Stomach (tissue), 19 donors: ENCODE measurements at places on chromosomes 16 and 17. TPM values are rescaled to one million over a fixed set of nuclear protein-coding genes. Genes with fewer than 3 reads are reported as not detected.

Gene TRAF4
- 167 TPM for total RNA-seq

Gene ABI3
- 1.3 TPM for total RNA-seq

Gene NME2
- total RNA-seq = 311 TPM

Gene RSKR
- 9.7 TPM for total RNA-seq

Gene GLTPD2
- not detected for total RNA-seq

Gene KRTAP3-1
- not detected for total RNA-seq

Gene CLEC18C
- not detected for total RNA-seq

Gene TBC1D3G
- not detected for total RNA-seq

Gene KRTAP4-5
- not detected for total RNA-seq

Gene KCNJ12
- total RNA-seq = 10.5 TPM

Gene KRTAP2-2
- not detected for total RNA-seq

Gene DCXR
- 100.0 TPM for total RNA-seq

Gene JPT1
- total RNA-seq = 96.8 TPM

Gene TEX2
- total RNA-seq = 17.5 TPM

Gene TBX21
- 0.29 TPM for total RNA-seq

Gene PRSS33
- not detected for total RNA-seq

Gene DPEP3
- total RNA-seq = not detected

Gene TP53TG3C
- total RNA-seq = not detected

Gene YPEL3
- 54.0 TPM for total RNA-seq

Gene CAPN15
- total RNA-seq = 83.5 TPM

Gene NTN3
- total RNA-seq = not detected

DNA sequence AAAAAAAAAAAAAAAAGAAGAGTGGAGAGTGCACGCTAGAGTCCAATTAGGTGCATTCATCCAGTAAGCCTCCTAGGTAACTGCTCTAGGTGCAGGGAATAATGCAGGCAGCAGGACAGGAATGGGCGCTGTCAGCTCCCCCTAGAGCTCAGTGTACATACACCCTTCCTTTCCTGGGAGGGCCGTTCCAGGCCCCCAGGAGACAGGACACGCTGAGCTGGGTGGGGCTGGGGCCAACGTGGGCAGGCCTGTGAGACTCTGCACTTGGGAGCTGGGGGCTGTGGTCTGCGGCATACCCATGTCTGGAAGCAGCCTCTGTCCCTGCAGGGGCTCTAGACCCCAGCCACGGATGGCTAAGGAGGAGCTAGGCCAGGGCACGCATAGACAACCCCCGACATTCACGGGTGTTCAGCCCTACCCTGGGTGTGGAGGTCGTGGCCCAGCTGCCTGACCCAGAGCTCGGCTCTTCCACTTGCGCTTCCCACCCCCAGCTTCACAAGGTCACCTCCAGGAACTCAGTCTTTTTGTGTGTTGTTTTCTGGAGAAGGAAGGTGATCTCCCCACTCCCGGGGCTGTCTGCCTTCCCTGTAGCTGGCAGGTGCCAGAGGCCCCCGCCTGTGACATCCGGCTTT is 1.0 kb upstream of the ANTKMT start:
- DNase-seq = no peak

DNA sequence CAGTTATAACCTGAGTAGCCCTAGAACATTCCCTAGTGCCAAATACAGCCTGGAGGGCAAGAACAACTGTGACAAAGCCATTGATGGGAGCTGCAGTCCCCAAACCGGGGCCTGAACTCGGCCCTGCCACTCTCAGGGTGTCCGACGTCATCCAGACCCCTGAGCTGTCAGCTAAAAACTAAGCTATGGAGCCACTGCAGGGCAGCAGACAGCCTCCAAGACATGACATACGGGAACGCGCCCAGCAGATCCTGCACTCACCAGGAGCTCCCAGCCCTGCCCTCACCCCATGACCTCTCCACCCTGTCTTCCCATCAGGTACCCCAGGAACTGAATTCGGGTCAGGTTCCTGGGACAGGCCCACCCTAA is 28.4 kb downstream of the KDM8 start:
- no peak for DNase-seq

GRCh38 chr17:7083592-7083991 is 3.5 kb upstream of the CLEC10A start:
- DNase-seq = no peak

DNA sequence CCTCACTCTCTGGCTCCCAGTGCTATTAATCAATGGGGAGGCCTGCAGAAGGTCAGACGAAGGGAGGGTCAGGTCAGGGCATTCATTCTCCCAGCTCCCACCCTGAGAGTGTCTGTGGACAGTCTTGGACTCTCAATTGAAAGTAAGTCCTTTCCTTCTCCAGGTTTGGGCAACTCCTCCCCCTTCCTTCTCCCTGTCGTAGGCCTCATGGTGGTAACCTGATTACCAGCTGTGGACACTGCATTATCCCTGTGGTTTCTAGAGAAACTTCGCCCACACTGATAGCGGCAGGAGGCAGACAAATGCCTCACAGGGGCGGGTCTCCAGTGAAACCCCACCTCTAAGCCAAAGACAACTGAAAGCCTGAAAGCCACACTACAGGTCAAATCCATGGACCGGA is 57.7 kb upstream of the SLC25A19 start:
- peak; percentile 57 for DNase-seq

GRCh38 chr16:27515874-27516353 is 33.8 kb downstream of the GTF3C1 start:
- DNase-seq = peak; percentile 44

GRCh38 chr16:83814659-83814985 is 6.8 kb downstream of the HSBP1 start:
- DNase-seq = no peak

DNA sequence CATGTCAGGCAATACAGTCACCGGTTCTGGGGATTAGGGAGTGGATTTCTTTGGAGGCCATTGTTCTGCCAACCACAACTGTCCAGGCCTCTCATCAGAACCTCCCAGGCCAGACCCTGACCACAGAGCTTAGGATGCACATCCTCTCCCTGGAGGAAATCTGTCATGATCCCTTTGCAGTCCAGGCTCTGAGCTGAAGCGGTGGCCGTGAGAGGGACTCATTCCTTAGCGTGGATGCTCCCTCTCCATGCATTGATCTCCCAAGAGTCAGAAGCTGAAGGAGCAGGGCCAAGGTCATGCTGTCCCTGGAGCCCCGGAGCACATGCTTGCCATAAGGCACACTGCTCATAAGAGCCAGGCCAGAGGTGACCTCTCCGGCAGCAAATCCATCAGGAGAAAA is 181.4 kb downstream of the COPRS start:
- no peak for DNase-seq

GRCh38 chr17:73074566-73074965 is 17.9 kb downstream of the SLC39A11 start:
- DNase-seq = no peak

GRCh38 chr17:38421171-38421841 is 7.0 kb upstream of the ARHGAP23 start:
- DNase-seq = no peak

DNA sequence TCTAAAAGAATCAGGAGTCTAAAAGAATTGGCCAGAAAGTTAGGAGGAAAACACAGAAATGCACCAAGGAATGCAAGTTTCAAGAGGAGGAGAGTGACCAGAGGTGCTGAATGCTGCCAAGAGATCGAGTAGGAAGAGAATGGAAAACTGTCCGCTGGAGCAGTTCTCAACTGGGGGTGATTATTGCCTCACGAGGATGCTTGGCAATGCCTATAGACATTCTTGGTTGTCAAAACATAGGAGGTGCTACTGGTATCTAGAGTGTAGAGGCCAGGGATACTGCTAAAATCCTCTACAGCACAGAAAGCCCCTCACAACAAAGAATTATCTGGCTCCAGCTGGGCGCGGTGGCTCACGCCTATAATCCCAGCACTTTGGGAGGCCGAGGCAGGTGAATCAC is 82.1 kb upstream of the NOL11 start:
- DNase-seq = no peak

- peak; percentile 57 for DNase-seq
Measured at GRCh38 chr16:48526058-48526957, 83.7 kb downstream of the N4BP1 start.

GRCh38 chr16:85187002-85187401 is 74.7 kb upstream of the CIBAR2 start:
- peak; percentile 62 for DNase-seq

GRCh38 chr17:74987909-74988711 is 678 bp downstream of the CDR2L start:
- DNase-seq = peak; percentile 95

- peak; percentile 72 for DNase-seq
Measured at GRCh38 chr16:252366-253337, 18.0 kb downstream of the FAM234A start.

DNA sequence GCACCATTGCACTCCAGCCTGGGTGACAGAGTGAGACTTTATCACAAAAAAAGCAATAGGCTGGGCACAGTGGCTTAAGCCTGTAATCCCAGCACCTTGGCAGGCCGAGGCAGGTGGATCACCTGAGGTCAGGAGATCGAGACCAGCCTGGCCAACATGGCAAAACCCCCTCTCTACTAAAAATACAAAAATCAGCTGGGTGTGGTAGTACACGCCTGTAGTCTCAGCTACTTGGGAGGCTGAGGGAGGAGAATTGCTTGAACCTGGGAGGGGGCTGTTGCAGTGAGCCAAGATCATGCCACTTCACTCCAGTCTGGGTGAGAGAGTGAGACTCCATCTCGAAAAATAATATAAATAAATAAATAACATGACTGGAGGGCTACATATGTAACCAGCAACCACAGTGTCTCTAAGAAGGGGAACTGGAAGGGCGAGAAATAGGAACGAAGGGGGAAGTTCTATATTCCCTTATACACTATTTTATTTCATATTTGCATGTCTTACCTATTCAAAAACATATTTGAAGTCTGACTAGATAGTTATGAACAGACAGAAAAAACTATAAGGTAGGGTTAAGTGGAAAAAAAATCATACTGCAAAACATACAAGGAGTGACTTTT is 25.9 kb downstream of the MYH11 start:
- no peak for DNase-seq
